Activated effector memory CD4-positive, alpha-beta T cell treated with anti-CD3 and anti-CD28 coated beads, Interleukin-2, amount 50 U/mL, for 16 hours (primary cell): ENCODE measurements at places on chromosomes 1 and 21.

GRCh38 chr21:32372755-32373154, 20.1 kb downstream of the URB1 start:
- DNase-seq = no peak

DNA sequence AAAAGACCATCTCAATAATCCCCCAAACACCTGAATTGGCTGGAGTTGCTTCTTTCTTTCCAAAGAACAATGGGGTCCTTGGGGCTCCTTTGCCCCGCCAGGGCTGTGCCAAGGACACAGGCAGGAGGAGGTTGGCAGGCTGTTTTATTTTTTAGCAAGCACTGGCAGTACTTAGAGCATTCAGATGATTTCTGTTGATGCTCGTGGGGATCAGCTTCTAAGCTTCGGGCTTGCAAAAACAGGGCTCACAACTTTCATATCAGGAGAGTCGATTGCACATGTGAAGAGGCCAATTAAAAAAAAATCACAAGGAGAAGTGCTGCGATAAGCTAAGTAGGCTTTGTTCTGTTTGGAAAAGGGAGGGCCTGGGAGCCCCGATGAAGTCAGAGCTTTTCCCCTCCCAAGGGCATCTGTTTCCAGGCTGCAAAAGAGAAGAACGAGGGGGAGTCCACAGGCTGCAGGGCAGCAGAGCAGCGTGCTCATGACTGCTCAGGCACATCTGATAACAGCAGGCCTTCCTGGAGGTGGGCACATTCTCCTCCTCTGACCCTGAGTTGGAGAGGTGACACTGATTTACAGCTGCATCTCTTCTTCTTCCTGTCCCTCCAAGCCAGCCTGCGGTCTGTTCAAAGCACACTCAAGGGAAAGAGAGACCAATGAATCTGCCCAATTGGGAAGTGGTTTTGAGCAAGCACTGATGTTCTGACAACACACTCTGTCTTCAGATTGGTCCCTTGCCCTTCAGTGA, 27.3 kb upstream of the BCAR3 start:
- DNase-seq = no peak

DNA sequence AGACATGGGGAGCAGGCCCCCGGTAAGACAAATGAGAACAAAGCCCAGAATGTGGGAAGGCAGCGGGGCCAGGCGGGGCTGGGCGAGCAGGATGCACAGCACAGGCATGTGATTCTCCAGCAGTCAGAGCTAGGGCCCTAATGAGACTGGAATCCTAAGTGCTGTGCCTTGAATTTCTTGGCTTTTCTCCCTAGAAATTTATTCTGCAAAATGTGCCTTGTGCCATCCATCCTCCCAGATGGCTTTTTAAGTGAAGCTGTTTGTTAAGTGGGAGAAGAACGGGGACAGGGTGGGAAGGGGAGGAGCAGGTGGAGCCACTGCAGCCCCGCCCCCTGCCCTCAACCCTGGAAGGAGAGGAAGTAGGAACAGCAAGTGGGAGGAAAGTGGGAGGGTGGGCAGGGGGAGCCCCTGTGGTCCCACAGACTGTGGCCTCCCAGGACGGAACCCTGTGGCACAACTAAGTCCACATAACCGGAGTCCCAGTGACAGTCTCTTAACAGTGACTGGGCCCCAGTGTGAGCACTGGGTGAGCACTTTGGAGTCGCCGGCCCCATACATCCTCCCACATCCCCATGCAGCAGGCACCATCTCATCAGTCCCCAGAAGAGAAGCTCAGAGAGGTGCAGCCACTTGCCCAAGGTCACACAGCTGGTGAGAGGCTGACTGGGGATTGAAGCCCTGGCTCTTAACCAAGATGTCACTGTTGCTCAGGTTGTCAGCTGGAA, 216.9 kb downstream of the MATN1 start:
- DNase-seq = no peak

DNA sequence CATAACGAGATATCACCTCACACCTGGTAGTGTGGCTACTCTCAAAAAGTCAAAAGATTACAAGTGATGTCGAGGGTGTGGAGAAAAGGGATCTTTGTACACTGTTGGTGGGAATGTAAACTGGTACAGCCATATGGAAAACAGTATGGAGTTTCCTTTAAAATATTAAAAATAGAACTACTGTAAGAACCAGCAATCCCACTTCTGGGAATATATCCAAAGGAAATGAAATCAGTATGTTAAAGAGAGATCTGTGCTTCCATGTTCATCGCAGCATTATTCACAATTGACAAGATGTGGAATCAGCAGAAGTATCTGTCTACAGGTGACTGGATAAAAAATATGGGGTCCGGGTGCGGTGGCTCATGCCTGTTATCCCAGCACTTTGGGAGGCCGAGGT, 7.6 kb upstream of the PIK3C2B start:
- DNase-seq = no peak

GRCh38 chr21:36753556-36753955, 54.6 kb downstream of the SIM2 start:
- DNase-seq = no peak

- no peak for DNase-seq
Measured at GRCh38 chr21:26965040-26965906, 1.6 kb downstream of the ADAMTS5 start.

DNA sequence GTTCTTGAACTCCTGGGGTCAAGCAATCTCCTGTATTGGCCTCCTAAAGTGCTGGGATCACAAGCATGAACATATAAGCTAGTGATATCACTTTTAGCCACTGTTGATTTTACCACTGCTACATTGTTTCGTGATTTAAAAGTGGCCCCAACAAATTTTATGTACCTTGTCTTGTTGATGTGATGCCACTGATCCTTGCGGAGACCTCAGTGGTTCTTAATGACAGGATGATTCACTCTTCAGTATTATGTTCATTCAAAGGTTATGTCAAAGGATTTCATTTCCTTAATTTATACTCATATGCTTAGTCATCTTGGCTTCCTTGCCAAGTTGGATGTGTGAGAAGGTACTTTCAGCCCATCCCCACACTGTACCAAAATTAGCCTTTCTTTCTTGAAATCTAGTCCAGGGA, 12.1 kb downstream of the PRKACB start:
- DNase-seq = no peak

DNA sequence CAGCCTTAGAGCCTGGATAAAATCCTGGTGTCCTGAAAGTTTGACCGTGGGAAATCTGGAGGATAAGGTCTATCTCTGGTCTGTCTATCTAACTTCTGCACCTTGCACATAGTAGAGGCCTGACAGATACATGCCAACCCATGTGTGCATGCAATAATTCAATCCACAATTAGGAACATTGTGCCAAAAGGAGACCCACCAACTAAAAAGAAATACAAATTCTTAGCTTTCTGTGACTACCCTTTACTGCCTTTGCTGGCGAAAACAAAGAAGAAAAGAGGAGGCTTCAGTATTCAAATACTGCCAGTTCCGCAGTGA, 381 bp upstream of the KLHL20 start:
- DNase-seq = no peak

DNA sequence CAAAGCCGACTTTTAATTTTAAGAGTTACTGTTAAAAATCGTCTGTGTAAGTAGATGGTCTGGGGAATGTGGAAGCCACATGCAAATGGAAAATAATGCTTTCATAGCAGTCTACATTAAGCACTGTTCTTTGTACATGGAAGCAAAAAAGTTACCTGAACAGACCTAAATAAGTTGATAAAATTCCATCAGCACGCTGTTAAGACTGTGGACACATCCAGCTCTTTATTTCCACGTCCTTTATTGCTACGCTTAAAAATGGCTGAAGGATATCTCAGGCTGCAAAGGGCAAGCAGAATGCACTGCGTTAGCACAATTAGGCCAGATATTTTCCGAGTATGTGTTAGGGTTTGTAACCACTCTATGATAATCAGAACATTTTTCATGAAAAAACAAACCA, 22.3 kb downstream of the NR5A2 start:
- no peak for DNase-seq

DNA sequence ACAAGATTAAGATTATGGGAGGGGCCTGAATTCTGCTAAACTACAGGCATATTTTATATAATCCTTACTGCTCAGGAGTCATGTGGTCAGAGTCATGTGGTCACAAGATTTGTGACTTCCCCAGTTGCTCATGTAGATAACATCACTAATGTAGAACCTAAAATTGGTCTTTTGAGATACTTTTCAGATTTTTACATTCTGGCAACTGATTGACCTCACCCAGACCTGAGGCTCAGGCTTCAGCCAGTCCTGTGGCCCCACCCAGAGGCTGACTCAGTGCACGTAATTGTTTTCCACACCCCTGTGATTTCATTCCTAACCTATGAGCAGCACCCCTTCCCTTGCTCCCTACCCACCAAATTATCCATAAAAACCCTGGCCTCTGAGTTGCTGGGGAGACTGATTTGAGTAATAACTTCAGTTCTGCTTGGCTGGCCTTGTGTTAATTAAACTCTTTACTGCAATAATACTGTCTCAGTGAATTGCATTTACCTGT, 41.7 kb upstream of the ZNF326 start:
- DNase-seq = peak; percentile 70

DNA sequence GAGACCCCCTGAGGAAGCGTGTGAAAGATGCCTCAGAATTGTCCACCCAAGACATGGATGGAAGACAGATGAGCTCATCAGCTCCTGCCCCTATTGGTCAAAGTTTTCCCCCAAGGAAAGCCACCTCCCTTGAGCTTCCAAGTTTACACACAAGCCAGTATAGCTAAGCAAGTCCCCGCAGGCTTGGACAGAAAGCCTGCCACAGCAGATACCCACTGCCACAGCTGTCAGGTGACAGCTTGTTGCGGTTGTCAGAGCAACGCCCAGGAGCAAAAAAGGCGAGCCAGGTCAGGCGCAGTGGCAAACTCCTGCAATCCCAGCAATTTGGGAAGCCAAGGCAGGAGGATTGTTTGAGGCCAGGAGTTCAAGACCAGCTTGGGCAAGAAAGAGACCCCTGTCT, 60.9 kb upstream of the IFNAR2 start:
- DNase-seq = no peak

DNA sequence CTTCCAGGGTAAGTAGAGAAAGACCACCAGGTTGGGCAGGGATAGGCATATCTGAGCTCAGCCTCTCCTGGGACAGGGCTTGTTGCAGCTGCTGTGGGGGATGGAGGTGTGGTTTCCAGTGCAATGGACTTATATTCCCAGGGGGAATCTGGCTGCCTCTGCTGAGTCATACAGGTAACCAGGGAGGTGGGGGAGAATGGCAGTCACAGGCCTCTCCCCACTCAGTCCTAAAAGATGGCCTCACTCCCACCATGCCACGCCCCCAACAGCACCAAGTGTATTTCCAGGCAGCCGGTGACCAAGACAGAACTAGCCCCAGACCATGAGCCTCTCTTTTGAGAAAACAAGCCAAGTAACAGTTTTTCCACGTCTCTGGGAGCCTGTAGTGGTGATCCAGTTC, 1240.7 kb downstream of the BRINP3 start:
- no peak for DNase-seq

DNA sequence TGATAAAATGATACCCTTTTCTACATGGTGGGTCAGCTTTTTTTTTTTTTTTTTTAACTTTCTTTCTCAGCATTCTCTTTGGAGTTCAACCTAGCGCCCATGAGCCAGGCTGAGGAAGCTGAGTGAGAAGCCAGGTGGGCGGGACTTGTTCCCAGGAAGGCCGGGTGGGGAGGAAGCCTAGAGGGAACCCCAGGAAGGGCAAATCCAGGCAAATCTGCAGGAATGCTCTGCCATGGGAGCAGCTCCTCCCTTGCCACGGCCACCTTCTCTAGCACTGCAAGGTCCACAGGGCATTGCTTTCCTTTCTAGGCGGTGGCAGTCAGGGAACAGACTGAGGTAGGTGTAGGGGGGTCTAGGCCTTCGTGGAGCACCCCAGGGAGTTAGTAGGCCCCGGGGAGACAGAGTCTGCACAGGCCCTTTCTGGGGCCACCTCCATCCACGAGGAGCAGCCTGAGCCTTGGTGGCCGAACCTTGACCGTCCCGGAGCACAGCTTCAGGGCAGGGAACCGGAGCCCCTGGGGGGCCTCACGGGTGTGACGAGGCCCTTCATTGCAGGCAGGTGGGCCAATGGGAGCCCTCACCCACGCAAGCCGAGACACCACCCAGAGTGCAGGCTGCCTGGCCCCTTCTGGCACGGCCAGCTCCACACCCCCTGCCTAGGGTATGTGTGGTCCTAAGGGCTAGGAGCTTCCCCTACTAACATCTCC, 18.2 kb upstream of the CCDC27 start:
- DNase-seq = no peak

GRCh38 chr21:45528981-45529784, 13.1 kb downstream of the SLC19A1 start:
- peak; percentile 50 for DNase-seq

DNA sequence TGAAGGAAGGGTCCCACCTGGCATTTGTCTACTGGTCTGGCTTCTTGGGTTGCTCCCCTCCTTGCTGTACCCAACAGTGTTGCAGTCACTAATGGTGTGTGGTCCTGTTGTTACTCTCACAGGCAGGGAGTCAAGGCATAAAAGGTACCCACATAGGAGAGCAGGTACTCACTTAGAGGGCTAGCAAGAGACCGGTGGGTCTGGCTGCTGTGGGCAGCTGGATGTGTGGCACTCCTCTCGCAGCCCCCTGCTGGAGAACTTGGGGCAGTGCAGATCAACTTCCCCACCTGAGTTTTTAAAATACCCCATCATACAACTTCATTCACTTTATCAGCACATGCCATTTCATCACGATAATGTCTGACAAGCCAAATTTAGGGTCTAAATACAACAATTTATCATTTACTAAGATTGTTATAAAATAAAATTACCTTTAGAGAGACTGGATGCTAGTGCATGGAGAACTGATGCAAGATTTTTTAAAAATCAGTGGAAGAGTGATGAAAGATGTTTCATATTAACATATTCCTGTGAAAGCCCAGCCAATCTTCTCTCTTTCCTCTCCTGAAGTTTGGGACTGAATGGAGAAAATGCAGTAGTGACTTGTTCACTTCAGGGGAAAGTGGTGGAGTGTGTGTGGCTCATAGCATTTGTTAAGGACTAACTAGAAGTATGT, 42.8 kb downstream of the ACP6 start:
- DNase-seq = peak; percentile 82

GRCh38 chr1:108584428-108584856, 24.5 kb downstream of the EEIG2 start:
- no peak for DNase-seq

- no peak for DNase-seq
Measured at GRCh38 chr1:121448851-121449250, 264.1 kb downstream of the SRGAP2C start.

GRCh38 chr1:202056644-202057334, 46.4 kb downstream of the ELF3 start:
- no peak for DNase-seq

DNA sequence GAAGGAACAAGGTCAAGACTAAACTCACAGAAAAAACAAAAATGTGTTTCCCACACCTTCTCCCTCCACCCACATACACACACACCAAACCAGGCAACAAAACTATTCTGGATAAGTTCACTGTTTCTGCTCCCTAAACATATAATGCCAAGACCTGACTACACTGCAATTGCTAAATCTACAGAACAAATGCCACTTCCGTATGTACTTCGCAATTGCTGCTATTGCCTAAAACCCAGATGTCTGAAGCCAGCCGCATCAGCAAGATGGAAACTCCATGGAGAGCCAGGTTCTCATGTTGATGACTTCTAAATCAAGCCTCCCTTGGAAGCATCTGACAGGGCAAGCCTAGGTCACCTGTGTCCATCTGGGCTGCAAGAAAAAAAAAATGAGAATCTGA, 8.3 kb upstream of the AIM2 start:
- DNase-seq = no peak

- DNase-seq = no peak
Measured at GRCh38 chr1:84876353-84876752, 16.7 kb downstream of the LPAR3 start.

GRCh38 chr21:21973806-21974205, 975.6 kb downstream of the NCAM2 start:
- no peak for DNase-seq

- peak; percentile 72 for DNase-seq
Measured at GRCh38 chr1:44806025-44806703, 987 bp downstream of the DYNLT4 start.
